ENCODE measurements at places on chromosomes 4 and X.

- no peak for DNase-seq
These were observed 21.0 kb downstream of the MAOA start for GRCh38 chrX:43676971-43677572.

DNA sequence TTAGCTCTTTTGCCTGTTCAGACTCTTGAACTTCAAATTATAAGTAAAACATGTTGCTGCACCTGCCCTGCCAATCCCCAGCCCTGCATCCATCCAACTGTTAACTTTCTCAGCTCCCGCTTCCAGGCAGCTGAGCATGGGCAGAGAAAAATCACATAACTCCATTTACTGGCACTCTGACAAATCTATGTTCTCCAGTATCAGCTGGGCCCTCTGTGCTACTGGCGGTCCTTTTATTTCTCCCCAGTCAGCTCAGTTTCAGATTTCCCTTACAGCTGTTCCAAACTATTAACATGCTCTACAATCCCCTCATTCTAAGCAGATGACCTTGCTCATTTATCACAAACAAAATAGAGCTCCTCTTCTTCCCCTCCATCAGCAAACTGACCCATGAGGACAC is 240.4 kb upstream of the TET2 start:
- DNase-seq, result no peak

DNA sequence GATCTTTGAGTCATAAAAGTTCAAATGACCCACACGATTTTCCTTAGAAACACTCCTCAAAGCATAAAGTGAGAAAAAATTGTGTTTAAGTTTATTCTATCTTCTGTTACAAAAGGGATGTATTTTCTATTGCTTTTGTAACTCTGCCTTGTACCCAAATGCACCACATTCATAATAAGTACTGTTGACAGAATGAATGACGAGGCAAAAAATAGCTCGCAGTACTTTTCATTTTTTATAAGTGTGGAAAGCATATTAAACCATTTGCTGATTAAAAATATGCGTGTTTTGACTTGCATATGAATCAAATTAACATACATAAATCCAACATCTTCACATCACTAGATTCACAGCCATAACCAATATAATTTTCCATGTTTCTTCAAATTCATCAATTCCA is 11.2 kb upstream of the TSPAN5 start:
- no peak for DNase-seq

- DNase-seq, result no peak
These were observed 115.7 kb upstream of the MAGEB16 start for GRCh38 chrX:35682476-35682875.

- DNase-seq, result no peak
These were observed 112.1 kb upstream of the NWD2 start for GRCh38 chr4:37132351-37132974.

DNA sequence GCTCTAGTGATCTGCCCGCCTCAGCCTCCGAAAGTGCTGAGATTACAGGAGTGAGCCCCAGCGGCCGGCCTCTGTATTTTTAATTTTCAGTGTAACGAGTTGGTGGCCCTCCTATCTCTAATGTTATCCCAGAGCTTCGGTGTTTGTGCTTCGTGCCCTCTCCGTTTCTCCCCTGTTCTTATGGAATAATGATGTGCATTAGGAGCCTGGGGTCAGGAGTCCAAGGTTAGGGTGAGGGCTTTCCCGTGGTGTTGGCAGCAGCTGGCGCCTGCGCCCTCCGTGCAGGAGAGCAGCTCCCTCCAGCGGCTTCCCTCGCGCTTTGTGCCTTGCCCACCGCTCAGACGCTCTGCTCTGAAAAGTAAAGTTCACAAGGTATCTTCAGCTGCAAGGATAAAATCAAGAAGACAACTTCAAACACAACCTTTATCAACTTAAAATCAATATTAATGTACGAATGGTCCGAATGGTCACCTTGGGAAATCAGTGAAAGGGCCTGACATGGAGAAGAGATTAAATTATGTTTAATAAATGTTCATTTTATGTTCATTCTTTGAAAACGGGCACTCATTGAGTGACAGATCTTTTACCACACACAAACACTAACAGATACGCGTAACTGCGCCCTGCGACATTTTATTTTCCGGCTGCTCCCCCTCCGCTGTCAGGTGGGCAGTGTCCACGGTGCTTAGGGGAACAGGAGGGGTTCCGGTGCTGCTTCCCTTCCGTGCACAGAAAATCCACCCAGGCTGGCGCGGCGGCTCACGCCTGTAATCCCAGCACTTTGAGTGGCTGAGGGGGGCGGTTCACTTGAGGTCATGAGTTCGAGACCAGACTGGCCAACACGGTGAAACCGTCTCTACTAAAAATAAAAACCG is 62.4 kb downstream of the TRAPPC11 start:
- peak; percentile 93 for DNase-seq

DNA sequence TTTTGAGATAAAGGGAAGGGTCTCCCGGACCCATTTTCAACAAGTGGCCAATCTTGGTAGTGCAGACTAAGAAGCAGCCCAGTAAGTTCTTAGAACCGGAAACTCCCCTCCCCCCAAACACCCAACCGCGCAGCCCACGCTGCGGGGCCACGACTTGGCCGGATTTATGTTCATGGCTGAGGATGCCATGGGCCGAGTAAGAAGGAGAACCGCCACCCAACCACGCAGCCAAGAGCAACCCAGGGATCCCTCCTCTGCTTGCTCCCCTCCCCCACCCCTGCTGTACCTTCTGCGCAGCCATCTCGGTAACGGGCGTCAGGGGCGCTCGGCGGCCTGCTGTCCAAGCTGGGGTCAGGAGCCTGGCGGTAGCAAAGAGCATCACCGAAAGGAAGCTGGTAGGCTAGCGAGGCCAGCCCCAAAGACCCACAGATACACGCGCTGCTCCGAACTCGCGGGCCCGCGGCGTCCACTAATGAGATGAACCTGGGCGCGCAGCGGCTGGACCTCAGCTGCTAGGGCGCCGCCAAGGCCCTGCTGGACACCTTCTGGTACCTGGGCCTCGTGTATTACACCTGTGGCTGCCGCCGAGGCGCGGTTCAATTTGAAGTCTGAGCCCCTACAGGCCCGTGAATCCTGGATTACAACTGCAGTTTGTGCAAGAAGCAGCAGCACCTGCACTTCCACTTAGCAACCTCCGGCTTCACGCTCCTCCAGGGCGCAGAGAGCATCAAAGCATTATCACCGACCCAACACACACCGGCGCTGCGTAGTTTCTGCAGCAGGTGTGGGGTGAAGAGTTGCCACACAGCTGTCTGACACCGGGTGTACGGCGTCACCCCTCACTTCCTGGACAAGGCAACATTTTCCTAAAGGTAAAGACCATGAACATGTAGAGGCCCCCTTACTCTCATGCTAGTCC is 63.4 kb downstream of the NUDT10 start:
- no peak for DNase-seq
